ENCODE measurements at places on chromosomes 7 and 10.

GRCh38 chr7:75762350-75762917 lies 9.6 kb downstream of the CCL26 start:
- DNase-seq, result peak; percentile 23

DNA sequence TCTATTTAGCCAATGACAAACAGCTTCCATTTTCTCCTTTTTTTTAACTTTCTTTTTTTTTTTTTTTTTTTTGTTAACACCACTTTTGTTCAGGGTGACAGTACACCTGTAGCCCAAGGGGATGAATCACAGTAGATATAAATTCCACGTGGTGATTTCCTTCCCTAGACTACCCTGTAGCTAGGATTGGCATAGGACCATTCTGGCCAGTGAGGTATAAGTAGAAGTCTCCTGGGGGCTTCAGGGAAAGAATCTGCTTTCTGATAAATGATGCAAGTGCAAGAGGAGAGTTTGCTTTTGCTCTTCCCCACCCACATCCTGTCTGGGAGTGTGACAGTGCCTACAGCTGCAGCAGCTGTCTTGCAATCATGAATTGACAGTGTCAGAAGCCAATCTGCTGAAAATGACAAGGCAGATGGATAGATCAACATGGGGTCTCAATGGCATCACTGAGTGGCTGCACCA lies 63.2 kb upstream of the TOMM7 start:
- no peak for DNase-seq

DNA sequence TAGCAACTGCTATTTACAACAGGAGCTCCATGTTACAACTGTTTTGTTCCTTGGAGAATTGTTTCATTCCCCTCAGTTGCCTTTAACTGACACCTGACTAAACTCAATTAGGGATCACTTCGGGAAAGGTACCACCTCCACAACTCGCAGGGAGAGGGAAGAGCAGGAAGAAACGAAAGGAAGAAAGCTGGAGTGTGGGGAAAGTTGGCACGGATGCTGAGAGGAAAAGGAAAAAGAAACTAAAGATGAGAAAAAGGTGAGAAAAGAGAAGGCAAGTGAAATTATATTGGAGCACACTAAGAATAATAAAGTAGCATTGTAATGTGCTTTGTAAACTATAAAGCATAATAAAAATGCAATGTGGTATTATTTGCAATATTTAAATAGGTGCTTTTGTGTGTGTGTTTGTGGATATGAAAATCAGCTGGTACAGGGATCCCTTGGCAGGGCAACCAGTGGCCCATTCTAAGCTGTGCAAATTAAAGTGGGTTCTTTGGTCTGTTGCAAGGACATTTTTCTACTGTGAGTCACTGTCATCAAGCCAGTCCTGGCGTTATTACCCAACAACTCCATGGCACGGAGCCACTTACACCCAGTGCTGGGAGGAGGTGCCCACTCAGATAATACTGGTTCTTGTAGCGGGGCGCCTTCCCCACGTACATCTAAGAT lies 45.9 kb downstream of the HIPK2 start:
- no peak for DNase-seq

- DNase-seq, result no peak
Observed at GRCh38 chr10:100477970-100478369, 15.2 kb downstream of the WNT8B start.

GRCh38 chr10:91022924-91023699 lies 102.2 kb upstream of the ANKRD1 start:
- DNase-seq, result no peak

DNA sequence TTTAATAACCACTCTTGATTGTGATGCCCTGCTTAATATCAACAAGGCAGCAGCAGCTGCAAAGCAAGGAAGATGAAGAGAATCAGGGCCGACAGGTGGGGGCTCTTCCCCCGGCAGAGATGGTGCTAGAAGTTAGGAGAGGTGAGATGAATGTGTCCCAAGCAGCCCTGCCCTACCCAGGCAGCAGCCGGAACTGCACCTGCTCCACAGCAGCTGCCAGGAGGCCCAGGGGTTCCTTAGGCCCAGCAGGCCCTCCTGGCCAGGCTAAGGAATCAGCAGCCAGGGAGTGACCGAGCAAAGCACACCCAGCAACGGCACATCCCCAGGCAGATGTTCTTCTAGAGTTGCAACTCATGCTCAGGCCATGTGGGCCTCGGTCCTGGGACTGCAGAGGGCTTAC lies 17.9 kb downstream of the AFAP1L2 start:
- DNase-seq, result no peak

DNA sequence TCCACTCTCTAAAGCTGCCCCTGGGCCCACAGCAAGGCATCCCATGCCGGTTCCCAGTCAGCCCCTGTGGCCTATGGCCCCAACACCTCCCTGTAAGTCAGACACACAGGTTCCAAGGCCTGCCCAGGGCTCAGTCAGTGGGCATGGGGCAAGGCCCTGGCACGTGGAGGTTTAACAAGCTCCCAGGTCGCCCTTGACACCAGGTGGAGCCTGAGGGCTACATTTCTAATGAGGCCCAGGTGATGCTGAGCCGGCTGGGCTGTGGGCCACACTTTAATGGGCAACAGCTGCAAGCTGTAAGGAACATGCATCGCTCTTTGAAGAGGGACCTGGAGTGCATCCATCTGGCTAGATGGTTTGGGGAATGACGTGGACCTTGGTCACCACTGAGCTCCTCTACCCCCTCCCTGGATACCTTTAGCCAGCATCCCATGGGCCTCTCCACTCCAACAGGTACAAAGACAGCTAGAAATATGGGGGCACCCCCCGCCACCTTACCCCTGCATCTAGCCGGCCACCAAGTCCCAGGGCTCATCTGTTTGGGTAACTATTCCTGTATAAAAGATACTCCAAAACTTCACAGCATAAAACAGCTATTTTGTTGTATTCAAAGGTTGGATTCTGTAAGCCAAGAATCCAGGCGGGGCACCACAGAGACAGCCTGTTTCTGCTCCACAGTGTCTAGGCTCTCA lies 122.5 kb downstream of the OAT start:
- no peak for DNase-seq

DNA sequence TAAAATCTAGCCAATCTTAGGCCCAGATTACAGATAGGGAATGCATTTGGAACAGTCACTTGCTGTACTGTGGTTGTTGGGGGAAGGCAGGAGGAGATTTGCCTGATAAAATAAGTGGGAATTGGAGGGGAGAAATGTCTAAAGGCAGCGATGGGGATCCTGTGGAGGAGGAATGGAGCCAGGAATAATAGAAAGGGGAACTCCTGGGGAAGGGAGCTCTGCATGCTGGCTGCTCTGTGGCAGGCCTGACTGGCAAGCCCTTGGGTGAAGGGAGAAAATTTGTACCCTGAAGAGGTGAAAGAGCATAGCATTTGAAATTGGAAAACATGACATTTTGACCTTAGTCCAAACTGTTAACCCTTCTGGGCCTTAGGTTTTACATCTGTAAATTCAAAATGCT lies 13.7 kb downstream of the MMP21 start:
- no peak for DNase-seq

GRCh38 chr10:93357680-93358079 lies 124.5 kb downstream of the MYOF start:
- DNase-seq, result no peak

- no peak for DNase-seq
Observed at GRCh38 chr10:108360187-108360586, 1195.7 kb upstream of the SORCS1 start.

DNA sequence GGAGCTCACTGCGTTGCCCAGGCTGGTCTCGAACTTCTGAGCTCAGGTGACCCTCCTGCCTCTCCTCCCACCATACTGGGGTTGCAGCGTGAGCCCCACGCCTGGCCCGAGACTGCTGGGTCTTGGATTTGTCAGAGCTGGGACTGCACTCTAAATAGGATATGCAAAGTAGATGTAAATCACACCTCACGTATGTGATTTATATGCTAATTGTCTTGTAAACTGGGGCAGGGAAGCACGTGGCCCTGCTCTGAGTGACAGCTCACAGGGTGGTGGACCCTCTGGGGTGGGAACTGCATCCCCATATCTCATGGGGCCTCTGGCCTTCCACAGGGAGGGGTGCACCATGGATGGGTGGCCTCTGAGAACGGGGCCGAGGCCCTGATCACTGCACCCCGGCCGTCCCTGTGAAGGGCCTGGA lies 34.1 kb downstream of the GET4 start:
- DNase-seq, result no peak

DNA sequence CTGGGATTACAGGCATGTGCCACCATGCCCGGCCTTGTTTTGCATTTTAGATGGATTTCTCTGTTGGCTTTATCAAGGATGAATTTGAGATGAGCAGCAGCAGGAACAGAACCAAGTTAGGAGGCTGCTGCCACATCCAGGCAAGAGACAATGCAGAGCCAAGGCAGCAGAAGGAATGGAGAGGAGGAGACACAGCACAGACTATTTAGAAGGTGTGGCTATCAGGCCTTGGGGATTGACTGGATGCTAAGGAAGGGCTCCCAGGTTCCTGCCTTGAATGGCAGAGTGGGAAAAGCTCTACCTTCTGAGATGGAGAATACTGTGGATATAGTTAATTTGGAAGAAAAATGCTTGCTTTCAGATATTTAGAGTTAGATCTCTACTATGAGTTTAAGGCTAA lies 484.7 kb upstream of the C7orf33 start:
- no peak for DNase-seq

- DNase-seq, result no peak
Observed at GRCh38 chr7:34530259-34530658, 127.8 kb upstream of the NPSR1 start.

Data from NCI-H1417 treated with DMSO at 0.1 percent for 48 hours (cell line).